ENCODE measurements at places on chromosomes 13 and 19. TPM values are rescaled to one million over a fixed set of nuclear protein-coding genes. Genes with fewer than 3 reads are reported as not detected.

Gene CBLC
- total RNA-seq: 4.8 TPM

Gene COMP
- total RNA-seq: not detected

Gene CD209
- 3.3 TPM for total RNA-seq

Gene GAPDHS
- total RNA-seq: not detected

Gene FOSB
- 24.2 TPM for total RNA-seq

Gene MATK
- total RNA-seq: 3.8 TPM

Gene CASP14
- total RNA-seq: not detected

Gene KCNJ14
- 0.83 TPM for total RNA-seq

Gene ALG5
- total RNA-seq: 26.6 TPM
